ENCODE measurements at places on chromosomes 11 and 22.

DNA sequence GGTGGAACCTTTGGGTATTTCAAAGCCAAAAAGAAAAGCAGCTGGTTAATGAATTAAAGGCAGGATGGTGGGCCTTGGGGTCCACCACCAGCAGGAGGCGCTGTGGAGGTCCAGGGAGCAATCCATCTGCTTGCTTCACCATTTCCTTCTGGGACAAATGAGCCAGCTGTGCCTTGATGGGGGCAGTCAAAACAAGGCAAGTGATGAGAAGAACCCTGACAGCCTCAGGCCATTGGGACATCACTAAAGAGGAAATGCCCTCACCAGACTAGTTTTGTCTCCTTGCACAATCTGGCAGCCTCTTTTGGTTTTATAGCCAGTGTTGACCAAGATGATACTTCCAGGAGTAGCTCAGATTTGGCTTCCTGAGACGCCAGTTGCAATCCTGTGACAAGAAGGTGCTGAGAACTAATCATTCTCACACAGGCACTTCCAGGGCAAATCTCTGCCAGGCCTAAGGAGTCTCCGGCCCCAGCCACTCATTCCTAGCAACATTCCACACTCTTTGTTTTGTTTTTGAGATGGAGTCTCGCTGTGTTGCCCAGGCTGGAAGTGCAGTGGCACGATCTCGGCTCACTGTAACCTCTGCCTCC lies 38.2 kb upstream of the WEE1 start:
- DNase-seq = no peak

DNA sequence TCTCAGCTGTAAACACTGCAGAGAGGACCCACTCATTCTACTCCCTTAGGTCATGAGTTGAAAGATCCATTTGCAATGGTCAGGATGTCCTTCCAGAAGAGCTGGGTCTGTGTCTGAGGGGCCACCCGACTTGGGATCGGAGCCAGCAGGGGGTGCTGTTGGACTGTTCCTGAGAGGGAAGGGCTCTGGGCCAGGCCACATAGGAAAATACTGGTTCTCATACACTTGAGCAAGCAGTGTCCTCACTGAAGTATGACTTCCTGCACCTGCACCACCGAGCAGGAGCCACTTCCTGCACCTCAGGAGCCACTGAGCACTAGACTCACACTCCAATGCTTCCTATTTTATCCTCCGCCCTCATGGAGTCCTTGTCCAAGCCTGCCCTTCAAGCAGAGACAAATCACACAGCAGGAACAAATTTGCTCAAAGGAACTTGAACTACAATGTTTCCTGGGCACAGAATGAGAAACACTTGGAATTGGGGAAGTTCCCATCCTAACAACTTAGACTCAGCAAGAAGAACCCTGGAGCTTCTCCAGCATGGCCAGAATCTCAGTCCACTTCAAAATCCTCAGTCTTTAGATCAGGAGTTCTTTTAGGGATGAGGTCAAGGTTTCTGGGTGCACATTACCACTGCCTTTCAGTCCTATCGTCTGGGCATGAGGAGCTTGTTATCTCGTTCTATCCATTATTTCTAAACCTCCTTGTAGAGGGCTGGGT lies 36.6 kb upstream of the VPREB1 start:
- peak; percentile 34 for DNase-seq

DNA sequence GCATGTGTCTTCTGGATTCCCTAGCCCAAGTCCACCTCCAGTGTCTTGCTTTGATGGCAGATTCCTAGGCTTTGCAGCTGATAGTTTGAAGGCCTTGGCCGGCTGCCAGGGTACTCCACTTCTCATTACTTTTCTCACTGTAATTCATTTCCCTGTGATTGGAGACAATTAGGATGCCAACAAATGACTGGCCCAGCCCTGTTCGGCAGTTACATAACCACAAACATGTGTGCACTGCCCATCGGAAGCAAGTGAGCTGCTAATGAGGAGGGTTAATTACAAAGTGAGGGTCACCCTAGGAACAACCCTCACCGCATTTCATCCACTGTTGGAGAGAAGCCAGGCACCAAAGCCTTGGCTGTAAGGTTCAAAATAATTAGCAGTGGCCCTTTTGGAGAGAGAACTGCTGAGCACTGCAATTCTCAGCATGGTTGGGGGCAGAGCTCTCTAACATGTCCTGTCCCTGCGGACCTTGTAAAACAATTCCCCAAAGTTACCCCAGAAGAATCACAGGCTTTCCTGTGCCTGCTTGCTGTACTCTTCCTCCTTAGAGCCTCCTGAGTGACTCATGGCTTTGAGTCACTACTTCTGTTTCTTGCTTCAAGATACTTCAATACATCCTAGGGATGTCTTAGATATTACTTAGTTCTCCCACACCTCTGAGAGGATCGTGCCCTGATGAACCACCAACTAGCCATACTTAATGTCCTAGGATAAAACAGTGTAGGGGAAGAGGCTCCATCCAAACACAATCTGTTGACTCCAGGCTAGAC lies 109.7 kb upstream of the GALNT18 start:
- no peak for DNase-seq

GRCh38 chr22:27905653-27906052 lies 13.4 kb downstream of the PITPNB start:
- DNase-seq = no peak

- DNase-seq = no peak
These were observed 49.5 kb downstream of the IGF2 start for GRCh38 chr11:2089536-2090165.
